GM18507 (cell line): ENCODE measurements at places on chromosomes 5 and 9.
A peak's percentile ranks its signal among the peaks of the same experiment; 100 is the strongest.

DNA sequence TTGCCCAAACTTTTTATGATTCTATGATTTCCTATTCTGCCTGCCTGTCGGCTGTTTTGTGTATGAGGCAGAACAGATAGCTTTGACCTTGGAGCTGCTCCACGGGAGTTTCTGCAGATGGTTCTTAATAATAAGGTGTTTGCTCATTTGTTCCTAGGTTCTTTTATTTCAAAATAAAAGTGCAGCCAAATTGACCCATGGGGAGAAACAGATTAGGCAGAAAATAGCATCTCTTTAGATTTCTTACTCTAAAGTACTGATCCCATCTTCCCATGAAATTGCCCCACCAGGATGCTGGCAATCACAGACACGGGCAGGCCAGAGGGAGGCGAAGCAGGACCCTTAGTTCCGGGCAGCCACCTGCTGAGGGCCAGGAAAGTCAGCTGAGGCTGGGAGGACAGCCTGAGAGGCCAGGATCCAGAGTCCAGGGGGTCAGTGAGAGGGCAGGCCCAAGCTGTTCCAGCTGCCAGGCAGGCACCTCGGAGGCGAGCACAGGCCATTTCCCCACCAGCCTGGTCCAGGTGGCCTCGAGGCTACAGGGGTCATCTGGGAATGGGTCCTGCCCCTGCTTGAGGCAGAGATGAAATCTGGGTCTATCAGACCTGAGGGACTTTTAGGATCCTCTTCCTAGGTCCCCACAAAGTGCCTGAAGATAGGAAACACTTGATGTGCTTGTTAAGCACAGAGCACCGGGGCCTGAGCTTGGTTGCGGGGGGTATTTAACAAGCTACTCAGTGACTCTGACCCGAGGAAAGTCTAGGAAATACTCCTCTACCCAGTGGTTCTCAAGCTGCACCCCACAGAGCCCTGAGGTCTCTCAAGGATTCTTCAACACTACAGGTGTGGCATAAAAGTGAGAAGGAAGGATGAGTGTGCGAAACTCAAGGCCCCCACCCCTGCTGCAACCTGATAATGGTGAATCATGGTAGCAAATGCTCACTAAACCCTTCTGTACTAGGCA, 145.4 kb downstream of the CMYA5 start:
- DNase-seq, result no peak

DNA sequence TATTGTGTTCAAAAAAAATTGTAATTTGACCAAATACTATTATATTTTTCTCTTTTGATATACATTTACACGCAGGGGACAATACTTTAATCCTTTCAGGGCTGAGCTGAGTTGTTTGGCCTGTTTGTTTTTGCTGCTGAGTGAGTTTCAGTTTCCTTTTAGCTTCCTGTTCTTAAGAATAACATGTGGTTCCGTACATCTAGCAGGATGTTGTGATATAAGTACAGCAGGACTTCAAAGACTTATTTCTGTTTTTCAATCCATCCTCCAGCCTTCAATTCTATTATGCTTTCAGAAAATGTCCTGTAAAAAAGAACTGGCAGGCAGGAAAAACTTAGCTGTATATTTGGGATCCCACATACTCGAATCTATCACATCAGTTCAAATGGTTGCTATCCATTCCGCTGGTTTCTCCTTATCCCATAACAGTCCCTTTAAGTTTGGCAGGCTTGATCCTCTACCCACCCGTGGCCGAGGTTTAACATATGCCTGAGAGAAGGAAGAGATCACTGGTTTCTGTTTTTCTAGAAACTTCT, 1037.3 kb upstream of the ACO1 start:
- peak; percentile 14 for DNase-seq

GRCh38 chr9:68507130-68507805, 33.4 kb downstream of the TMEM252 start:
- DNase-seq, result no peak

DNA sequence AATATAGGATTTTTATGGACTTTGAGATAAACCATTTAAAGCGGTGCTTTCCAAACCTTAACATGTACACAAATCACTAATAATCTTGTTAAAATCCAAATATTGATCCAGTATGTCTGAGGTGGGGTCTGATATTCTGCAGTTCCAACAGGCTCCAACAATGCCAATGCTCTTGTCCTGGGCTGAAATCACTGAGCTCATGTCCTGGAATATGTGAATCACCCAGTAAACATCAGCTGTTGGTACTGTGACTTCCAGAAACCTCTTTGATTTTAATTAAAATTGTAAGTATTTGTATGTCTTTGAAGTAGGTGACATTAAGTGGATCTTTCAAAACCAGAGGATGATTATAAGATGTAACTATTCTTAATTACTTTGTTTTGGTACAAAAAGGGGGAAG, 52.8 kb upstream of the CAST start:
- no peak for DNase-seq

GRCh38 chr5:158468444-158468843, 609.5 kb upstream of the CLINT1 start:
- no peak for DNase-seq

GRCh38 chr5:116652196-116652729, 77.6 kb upstream of the SEMA6A start:
- no peak for DNase-seq

- DNase-seq, result no peak
Observed at GRCh38 chr5:25862276-25862675, 1176.1 kb downstream of the CDH9 start.

DNA sequence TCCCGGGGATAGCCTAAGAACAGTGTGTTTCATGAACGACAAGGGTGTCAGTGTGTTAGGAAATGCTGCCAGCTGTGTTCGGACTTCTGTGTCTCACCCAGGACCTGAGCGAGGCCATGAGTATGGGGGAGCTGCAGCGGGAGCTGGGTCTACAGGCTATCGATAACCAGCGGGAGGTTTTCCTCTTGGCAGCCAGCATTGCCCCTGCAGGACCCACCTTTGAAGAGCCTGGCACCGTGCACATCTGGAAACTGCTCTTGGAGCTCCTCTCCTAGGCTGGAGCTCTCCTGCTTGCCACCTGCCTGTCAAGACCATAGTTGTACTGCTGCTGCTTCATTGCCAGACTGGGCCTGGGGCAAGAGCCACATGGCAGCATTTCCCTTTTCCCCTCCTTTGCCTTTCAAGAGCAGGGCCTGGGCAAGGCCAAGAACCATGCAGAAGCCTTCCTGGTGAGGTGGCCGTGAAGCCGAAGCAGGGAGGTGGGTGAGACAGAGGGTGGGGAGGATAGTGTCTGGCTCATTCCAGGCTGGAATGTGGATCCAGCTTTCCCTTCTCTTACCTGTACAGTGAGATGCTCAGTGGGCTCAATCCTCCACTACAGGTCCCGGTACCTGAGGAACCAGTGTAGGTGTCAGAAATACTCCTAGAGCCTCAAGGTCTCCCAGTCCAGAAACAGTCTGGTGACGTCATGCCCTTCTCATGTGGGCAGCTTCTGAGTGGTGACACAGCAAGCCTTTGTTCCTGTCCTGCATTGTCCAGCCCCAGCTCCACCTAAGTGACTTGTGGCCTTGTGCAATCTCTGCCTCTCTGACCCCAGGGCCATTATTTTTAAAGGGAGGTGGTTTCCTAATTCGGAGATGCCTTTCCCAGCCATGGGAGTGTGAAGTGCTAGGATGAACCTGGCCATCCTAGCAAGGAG, 6.6 kb downstream of the ARL10 start:
- no peak for DNase-seq

DNA sequence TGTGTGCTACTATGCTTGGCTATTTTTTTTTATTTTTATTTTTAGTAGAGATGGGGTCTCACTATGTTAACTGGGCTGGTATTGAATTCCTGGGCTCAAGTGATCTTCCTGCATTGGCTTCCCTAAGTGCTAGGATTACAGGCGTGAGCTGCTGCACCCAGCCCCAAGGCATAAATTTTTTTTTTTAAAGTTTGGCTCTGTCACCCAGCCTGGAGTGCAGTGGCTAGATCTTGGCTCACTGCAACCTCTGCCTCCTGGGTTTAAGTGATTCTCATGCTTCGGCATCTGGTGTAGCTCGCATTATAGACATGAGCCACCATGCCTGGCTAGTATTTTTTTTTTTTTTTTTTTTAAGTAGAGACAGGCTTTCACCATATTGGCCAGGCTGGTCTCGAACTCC, 70.3 kb downstream of the RAB24 start:
- no peak for DNase-seq

- no peak for DNase-seq
Observed at GRCh38 chr9:126154182-126154827, 172.3 kb upstream of the MVB12B start.

GRCh38 chr9:106019039-106019680, 324.8 kb downstream of the TMEM38B start:
- no peak for DNase-seq

- no peak for DNase-seq
Observed at GRCh38 chr5:133145436-133146170, 93.8 kb downstream of the HSPA4 start.

DNA sequence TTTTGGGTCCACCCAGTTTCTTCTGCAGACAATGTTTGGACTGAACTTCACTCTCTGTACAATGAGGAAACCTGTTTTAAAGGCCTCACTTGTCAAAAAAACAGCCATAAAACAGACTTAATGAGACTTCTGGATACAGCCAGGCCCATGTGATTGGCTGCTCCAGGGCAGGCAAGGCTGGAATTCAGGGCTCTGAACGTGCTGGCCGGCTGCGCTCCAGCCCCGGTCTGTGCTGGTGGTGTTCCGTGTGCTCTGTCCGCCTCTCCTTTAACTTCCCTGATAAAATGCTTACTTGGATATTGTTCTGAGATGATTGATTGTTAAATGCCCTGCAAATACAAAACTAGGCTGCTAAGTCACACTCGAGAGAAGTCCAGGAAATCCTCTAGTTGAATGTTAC, 131.2 kb upstream of the KLF4 start:
- DNase-seq, result no peak

DNA sequence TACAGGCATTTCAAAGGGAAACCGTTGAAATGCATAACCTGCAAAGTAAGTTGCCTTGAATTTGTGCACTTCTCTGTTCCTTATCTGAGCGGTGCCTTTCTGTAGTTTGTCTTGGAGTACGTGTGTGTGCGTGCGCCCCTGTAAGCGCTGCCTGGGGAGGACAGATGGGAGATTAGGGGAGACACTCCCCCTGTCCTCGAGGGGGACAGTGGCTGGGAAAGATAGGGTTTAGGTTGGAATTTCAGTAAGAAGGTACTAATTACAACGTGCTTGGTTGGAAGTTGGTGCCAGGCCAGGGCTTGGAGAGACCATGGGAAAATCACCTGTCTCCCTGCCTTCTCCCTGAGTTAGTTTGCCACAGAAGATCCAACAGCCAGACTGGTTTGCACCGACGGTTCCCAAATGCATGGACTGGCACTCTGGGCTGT, 73.2 kb downstream of the PIK3R1 start:
- no peak for DNase-seq

DNA sequence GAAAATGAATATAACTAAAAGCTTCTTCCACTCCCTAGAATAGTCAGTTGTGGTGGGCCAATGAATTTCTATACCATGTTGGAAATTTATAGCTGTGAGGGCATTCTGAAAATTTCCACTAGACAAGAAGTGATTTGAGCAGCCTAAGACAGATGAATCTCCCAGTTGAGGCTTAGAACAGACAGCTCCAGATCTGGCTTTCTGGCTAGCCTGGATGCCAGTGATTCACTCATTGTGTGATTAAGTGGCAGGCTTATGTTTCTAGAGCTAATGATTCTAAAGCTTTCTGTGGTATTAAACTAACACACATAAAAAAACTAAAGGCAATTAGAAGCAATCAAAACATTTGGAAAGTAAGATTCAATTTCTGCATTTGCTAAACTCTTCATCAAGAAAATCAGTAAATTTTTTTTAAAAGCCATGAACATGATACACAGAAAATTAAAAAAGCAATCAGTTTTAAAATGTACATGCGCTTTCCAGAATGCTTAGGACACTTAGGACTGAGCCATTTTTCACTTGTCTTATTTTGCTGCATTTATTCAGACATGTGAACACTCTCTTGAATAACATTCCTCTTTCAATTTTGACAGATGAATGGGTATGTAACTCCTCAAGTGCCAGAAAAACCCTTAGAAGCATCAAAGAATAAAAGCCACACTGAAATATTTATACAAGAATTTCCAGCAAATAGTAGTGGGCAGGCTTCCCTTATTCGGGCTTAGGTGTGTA, 100.5 kb upstream of the GNAQ start:
- DNase-seq, result no peak

DNA sequence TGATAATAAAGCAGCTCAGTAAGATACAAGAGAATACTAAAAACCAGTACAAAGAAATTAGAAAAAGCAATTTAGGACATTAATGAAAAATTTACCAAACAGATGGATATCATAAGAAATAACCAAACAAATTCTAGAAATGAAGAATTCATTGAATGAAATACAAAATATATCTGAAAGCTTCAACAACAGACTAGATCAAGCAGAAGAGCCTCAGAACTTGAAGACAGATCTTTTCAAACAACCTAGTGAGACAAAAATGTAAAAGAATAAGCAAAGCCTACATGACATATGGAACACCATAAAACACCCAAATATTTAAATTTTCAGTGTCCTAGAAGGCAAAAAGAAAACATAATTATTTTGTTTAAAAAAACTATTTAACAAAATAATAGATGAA, 66.9 kb downstream of the SKIC3 start:
- DNase-seq, result no peak

GRCh38 chr5:155792873-155793272, 534.1 kb upstream of the SGCD start:
- no peak for DNase-seq

- DNase-seq, result no peak
Observed at GRCh38 chr9:8224381-8224801, 424.8 kb upstream of the DMAC1 start.

- no peak for DNase-seq
Observed at GRCh38 chr5:141692919-141693725, 11.1 kb upstream of the ARAP3 start.

- DNase-seq, result no peak
Observed at GRCh38 chr5:178223196-178223773, 9.3 kb downstream of the PHYKPL start.

DNA sequence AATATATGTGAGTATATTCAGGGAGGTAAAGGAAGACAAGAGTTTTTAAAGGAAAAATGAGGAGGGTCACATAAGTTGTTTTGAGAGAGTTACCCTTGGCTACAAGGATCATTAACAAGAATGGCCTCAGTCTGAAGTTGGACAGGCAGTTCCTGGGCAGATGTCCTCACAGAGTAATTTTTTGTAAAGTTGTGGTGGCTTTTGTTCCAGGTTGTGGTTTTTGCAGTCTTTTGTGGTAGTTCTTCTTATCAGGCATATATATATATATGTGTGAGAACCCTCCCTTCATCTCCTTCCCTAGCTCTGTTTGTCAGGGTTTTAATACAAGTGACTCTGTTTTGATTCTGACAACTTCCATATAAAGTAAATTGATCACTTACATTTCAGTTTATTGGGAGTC, 60.0 kb downstream of the CSNK1G3 start:
- no peak for DNase-seq

- no peak for DNase-seq
Observed at GRCh38 chr5:142660731-142661130, 25.2 kb downstream of the FGF1 start.

GRCh38 chr9:81474125-81474524, 215.2 kb downstream of the TLE1 start:
- no peak for DNase-seq

GRCh38 chr9:79663300-79663699, 91.5 kb downstream of the TLE4 start:
- DNase-seq, result no peak

- DNase-seq, result no peak
Observed at GRCh38 chr9:249025-249424, 34.4 kb downstream of the DOCK8 start.
